ENCODE measurements at places on chromosomes 7 and 10.

- DNase-seq = no peak
Measured at GRCh38 chr10:101968286-101968939, 87.6 kb downstream of the ARMH3 start.

DNA sequence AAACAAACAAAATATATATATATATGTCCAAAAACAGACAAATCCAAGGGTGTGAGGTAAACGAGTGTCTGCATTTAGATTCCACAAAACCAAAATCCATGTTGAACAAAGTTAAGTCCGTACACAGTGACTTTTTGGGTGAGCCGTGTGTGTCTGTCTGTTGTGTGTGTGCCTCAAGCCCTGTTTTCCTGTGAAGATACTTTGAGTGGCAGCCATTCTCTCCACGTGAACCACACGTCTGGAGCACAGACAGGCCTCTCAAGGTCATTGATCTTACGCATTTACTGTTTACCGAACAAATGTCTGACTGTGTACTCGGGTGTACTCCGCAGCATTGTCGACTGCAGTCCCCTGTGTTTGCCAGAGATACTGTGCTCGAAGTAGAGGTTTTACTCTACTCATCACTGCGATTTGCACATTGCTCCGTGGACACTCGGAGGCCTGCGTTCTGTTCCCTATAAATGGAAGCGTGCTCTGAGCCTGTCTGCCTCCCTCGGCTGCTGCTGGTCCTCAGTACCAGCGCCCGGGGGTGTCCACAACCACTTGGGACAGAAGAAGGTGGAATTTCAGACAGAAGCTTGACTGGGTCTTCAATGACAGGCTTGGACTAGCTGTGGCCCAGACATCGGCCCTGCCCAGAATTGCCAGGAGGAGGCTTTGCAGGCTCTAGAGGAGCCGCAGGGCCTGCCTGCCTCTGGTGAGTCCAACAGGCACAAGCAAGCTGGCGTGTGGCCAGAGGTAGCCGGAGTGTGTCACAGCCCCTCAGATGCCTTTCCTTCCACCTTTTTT lies 22.1 kb downstream of the CYP17A1 start:
- DNase-seq = no peak

DNA sequence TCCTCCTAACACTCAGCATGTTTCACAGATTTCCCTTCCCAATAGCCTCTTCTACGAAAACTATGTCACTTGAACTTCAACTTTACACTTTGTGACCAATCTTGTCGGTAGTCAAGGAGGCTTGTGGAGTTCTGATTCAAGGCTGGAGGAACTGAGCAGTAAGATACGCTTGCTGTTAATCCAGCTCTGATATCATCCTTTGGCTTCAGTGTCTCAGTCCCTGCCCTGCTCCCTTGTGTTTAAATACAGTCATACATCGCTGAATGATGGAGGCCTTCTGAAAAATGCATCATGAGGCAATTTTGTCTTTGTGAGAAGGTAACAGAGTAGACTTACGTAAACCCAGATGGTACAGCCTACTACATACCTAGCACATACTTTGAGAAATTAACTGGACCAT lies 173.6 kb downstream of the RNF133 start:
- no peak for DNase-seq

DNA sequence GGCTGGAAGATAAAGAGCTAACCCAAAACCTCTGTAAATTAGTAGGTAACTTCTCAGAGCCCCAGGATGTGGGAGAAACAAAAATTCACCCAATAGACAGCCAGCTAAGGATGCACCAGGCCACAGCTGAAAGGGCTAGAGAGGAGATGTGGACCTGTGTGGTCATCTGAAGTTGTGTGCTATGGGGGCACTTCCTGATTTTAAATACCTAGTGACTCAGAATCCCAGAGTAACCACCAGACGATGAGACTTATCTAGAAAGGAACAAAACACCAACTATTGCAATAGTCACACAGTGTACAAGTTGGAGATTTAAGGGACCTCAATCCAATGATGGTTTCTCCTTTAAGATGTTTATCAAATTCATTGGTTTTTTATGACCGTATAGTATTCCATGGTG lies 408.3 kb upstream of the ANKRD30A start:
- DNase-seq = no peak

DNA sequence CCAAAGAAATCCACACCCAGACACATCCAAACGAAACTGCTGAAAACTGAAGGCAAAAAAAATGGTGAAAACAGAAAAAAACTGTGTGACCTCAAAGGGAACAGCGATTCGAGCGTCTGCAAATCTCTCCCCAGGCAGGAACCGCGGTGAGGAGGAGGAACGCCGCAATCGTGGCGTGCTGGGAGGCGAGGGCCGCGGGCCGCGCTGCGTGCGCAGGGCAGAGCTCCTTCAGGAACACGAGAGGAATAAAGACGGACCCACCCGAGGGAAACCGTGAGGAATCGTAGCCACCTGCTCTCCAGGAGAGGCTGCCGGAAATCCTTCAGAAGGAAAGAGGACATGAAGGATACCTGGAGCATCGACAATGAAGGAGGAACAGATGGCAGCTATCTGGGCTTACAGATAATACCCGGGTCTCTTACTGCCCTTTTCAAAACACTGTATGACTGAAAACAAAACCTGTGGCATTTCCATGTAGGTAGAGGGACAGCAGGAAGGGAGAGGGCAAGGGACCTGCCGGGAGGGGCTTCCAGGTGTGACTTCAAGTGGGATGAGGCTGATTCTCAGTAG lies 266.0 kb downstream of the MAD1L1 start:
- DNase-seq = no peak

DNA sequence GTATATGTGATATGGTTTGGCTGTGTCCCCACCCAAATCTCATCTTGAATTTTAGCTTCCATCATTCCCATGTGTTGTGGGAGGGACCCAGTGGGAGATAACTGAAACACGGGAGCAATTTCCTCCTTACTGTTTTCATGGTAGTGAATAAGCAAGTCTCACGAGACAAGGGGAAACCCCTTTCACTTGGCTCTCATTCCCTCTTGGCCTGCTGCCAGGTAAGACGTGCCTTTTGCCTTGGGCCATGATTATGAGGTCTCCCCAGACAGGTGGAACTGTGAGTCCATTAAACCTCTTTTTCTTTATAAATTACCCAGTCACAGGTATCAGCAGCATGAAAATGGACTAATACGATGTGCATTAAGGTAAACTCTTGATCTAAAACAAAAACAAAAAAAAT lies 357.1 kb upstream of the AOAH start:
- DNase-seq = no peak

- DNase-seq = no peak
Measured at GRCh38 chr10:88157981-88158465, 294.6 kb downstream of the PTEN start.

DNA sequence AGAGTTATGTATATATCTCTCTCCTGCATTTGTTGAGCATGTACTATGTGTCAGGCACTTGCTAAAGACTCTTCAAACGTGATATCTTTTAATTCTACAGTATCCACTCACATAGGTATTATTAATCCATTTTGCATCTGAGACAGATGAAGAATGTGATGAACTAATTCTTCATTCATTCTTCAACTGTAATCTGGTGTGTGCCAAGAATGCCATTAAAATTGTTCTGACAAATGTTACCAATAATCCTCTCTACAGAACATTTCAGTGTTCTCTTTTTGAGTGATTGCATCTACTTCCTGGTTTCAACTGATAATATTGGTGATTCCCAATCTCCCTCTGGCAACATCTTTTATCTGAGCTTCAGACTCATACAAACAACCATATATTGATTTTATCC lies 18.0 kb upstream of the INHBA start:
- DNase-seq = no peak

DNA sequence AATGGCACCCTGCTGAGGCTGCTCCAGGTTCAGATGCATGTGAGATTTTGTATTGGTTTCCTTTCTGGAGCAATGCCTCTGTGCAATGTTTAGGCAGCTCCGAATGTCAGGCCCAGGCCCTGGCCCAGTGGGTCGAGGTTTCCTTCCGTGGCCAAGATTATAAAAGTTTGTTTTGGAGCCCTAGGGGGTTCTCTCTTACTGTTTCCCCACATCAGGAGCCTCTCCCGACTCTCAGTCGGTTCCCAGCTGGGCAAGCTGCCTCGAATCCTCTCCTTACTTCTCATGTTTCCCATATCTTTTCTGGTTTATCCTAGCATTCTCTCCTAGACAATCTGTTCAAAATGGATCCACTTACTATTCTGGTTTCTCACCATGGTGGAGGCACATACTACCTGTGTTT lies 11.0 kb downstream of the TMEM140 start:
- no peak for DNase-seq

DNA sequence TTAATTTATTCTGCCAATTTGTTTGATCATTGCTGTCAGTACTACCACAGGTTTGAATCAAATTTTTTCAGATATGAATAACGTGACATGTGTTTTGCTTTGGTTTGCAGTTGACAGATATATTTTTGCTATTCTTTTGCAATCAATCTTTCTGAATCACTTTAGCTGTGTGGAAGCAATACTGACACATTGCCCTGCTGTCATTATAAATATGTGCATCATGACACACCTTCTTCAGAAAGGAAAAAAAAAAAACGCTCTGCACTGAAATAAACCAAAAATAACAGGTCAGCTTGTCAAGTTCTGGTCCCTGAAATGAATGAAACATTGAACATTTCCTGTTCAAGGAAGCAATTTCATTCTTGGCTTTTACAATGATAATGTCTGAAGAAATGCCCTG lies 93.8 kb upstream of the FAM13C start:
- DNase-seq = no peak

DNA sequence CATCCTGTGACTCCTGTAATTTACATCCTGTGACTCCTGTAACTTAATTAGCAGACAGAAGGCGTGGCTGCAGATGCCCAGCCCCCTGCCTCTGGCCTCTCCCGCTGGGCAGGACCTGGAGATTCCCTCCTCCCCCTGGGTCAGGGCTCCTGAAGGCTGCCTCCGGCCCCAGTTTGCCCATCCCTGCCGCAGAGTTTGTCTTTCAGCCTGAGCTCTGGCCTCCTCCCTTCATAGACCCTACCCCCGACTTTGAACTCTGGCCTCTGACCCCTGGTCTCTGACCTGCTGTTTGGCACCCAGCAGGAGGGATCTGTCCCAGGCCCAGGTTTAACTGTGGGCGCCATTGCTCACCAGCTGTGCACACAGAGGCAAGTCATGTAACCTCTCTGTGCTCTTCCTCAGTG lies 45.6 kb downstream of the ELFN1 start:
- no peak for DNase-seq

DNA sequence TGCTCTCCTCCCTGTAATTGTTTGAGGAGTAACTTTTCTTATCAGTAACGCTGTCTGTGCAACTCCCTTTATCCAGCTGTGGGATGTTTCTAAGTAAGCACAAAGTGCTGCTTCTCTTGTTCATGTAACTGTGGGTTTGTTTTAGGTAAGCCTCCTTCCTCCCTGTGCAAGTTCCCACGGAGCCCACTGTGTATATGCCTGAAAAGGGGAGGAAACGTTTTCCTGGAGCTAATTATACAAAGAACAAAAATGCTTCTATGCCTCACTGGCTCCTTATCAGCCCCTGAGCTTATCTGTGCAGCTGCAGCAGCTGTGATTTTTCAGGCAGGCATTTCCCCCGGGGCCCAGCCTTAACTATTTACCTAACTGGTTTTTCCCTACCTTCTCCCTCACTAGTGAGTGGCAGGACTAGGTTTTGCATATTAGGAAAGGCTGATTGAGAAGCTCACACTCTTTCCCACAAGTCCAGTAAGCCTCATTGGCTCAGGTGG lies 593.4 kb upstream of the GHITM start:
- no peak for DNase-seq

- DNase-seq = no peak
Measured at GRCh38 chr7:40098810-40099209, 35.6 kb downstream of the MPLKIP start.

DNA sequence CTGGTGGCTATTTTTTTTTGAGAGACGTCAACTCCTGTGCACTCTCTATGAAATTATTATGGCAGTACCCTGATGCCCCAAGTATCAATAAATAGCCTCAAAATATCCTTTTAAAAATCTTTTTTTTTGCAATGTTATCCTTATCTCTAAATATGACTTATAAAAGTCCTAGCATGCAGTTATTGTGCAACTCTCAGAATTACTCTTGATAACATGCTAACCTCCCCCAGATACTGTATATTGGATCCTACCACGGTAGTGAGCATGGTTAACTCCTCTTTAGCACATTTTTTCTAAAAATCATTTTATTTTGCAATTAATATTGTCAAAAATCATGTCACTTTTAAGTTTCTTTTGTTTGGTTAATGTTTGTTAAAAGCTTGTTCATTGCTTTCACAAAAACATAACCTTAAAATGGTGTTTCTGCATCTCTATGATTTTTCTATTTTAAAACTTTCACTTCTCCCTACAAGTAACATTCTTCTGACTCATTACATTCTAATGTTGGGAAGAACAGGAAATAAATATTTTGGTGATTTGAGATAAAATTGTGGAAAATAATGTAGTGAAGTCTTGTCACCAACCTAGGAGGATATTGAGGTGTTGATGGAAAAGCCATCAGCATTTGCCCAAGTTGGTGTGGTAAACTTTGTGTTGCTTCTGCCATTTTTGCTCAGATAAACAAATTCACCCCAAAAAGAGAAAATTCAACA lies 42.1 kb upstream of the ADRA2A start:
- DNase-seq = no peak

GRCh38 chr10:58399410-58399809 lies 14.2 kb downstream of the TFAM start:
- no peak for DNase-seq

GRCh38 chr10:11338160-11338844 lies 273.1 kb downstream of the USP6NL start:
- no peak for DNase-seq

GRCh38 chr10:59108886-59109288 lies 67.6 kb upstream of the PHYHIPL start:
- DNase-seq = no peak

GRCh38 chr7:90262438-90262837 lies 17.5 kb downstream of the CFAP69 start:
- no peak for DNase-seq

DNA sequence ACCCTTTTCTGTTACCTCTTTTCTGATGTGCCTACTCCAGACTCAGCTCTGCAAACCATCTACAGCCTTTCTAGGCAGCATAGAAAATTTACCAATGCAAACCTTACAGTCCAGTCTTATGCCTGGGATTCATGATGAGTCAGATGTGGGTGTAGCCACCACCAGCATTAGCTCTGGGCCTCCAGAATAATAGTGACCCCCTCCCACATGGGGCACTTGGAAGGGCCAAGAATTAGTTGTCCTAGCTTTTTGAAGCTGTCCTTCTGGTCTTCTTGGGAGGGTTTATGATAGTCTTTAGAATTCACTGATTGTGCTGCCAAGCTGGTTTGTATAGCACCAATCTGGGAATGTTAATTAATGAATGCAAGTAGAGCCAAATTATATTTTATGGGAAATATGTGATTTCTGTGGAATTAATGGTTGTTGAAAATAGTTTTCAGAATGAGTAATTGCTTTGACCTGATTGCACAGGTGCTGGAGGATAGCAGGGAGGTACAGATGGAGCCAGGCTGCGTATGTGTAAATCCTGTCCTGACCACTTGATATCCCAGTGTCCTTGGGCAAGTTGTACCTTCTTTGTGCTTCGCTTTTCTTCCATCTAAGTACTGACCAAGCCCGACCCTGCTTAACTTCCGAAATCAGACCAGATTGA lies 94.8 kb downstream of the CPED1 start:
- DNase-seq = no peak

GRCh38 chr7:117810642-117811512 lies 62.4 kb downstream of the CTTNBP2 start:
- no peak for DNase-seq

GRCh38 chr10:78567680-78568455 lies 500.9 kb upstream of the ZMIZ1 start:
- DNase-seq = no peak
